ENCODE measurements at places on chromosomes 3 and 15.

GRCh38 chr3:175057401-175057800, 198.3 kb downstream of the NAALADL2 start:
- no peak for DNase-seq

DNA sequence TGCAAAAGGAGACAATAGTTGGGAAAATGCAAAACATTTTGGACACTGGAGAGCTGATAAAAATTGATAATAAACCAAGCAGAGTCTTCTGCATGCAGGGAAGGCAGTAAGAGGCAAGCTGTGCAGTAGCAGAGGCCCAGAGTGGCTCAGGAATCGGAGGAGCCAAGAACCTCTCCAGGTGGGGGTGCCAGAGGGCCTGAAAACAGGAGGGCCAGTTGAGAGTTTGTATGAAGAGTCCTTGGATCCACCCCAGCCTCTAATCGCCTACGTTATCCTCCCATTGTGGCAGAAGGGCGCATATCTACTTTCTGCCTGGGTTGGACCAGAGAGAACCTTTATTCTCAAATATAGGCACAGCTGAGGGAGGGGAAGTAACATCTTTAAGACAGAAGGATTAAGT, 48.9 kb upstream of the RBP1 start:
- peak; percentile 36 for DNase-seq

DNA sequence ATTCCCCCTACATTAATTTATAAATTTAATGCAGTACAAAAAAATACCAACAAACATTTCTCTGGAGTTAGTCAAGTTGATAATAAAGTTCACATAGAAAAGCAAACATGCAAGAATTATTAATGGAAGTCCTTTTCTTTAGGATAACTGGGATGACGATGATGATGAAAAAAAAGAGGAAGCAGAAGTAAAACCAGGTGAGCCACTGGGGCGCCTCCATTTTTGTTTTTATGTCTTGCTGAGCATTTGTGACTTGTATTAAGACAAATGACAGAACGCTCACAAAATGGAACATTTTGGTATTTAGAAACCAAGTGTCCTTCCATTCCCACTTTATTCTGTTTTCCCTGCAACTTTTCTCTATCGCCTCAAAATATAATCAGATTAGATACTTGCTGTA, 13.8 kb downstream of the EIF3J start:
- DNase-seq, result no peak

- no peak for DNase-seq
These were observed 25.9 kb downstream of the DUOX1 start for GRCh38 chr15:45155739-45156138.

DNA sequence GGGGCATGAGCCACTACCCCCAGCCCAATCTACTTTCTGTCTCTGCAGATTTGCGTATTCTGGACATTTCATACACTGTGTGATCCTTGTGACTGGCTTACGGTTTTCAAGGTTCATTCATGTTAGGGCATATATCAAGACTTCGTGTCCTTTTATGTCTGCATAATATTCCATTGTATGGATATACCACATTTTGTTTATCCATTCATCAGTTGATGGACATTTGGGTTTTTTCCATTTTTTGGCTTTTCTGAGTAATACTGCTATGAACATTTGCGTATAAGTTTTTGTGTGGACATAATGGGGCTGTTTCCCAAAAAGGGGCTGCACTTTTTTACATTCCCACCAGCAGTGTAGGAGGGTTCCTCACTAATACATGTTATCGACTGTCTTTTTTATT, 106.6 kb downstream of the PDE8A start:
- DNase-seq, result no peak
